ENCODE measurements at places on chromosomes 13 and 19.
A peak's percentile ranks its signal among the peaks of the same experiment; 100 is the strongest.

DNA sequence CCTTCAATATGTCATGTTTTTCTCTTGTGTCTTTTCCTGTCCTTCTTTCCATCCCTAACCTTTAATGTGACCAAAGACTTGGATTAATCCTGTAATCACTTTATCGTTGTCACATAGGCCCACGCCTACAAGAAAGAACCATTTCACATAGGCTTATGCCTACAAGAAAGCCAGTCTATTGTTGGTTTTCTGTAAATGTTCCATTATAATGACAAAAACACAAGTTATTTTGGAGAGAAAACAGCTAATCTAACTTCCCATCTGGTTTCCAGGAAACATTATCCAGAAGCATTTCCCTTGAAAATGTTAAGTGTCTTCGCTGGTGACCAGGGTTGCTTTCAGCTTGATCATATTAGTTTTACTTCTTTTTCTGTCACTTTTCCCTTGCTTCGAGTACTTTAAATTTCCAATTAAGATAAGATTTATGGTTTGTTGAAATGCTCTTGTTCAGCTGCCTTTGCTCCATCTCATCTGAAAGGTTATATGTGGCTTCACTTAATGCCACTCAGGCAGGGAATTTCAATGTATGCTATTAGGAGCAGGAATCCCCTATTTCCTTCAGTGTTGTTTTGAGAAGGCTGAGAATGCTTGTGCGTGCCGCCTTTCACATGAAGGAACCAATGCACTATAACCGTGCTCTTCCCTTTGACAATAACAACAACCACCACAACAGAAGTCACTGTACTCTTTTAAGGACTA, 708.2 kb downstream of the EFNB2 start:
- DNase-seq = no peak

GRCh38 chr19:41225238-41226052, 6.4 kb downstream of the AXL start:
- no peak for DNase-seq

DNA sequence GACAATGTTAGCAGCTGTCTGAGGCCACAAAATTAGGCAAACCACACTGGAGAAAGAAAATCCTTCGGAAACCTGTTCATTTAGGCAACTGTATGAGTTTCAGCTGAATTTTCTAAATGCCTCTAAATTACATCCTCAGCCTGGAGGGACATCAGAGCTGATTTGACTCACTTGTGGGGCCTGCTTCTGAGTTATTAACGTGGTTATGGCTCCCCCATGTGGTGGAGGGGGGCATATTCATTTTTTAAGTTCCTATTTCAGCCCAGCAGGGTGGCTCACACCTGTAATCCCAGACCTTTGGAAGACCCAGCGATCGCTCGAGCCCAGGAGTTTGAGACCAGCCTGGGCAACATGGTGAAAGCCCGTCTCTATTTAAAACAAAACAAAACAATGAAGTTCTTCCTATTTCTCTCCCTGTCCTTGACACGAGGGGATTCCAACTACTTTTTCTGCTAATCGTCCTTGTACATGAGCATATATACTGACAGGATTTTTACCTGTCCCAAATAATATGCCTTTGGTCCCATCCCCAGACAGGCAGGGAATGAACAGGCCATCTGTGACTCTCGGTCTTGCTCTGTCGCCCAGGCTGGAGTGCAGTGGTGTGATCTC, 31.5 kb upstream of the HIF3A start:
- peak; percentile 61 for DNase-seq

DNA sequence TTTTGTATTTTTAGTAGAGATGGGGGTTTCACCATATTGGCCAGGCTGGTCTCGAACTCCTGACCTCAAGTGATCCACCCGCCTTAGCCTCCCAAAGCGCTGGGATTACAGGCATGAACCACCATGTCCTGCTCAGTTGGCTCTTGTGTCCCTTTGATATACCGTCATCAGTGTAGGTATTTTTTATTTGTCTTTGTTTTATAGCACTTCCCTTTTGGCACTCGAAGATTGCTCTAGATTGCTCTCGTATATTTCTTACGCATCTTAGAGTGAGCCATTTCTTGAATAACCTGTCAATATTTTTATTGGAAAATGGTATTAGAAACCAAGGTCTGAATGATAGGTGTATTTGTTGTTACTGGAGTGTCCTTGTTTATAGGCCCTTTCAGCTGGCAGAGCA, 9.4 kb downstream of the SETDB2 start:
- no peak for DNase-seq

DNA sequence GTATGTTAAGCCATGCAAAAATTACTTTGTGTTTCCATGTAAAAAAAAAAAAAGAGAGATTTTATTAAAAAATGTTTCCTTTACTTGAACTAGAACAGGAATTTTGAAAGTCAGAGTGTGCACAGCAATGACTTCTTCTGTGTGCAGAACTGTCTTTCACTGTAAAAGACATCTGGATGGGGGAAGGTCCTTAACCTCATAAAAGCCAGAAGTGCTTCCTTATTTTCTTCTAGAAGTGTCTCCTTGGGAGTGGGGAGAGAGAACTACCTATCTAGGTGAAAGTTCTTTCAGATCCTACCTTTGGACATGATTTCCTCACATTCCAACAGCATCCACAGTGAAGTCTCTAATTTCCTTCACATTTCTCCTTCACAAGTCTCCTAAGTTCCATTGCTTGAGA, 360.3 kb downstream of the FGF14 start:
- no peak for DNase-seq

DNA sequence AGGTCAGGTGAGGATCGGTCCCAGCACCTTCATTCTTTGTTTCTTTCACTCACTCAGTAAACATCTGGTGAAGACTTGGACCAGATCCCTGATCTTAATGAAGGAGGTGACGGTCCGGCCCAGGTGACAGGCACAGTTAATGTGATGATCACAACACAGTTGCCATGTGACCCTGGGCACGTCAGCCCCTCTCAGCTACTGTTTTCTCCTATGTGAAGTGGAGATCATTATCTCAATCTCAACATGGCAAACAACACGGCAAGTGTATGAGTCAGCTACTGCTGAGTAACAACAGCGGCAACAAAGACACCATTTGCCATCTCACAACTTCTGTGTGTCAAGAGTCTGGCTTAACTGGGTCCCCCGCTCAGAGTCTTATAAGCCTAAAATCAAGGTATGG, 74.6 kb downstream of the GNG7 start:
- DNase-seq = no peak

DNA sequence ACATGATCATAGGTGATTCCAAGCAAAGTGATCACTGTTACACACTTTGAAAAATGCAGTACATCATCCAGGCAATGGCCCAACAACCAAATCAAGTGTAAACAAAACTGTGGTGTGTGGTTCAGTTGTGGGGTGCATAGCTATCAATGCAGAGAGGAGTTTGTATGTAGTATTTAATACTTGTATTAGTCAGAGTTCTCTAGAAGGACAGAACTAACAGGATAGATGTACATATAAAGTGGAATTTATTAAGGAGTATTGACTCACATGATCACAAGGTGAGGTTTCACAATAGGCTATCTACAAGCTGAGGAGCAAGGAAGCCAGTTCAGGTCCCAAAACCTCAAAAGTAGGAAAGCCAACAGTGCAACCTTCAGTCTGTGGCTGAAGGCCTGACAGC, 249.3 kb upstream of the HTR2A start:
- no peak for DNase-seq

DNA sequence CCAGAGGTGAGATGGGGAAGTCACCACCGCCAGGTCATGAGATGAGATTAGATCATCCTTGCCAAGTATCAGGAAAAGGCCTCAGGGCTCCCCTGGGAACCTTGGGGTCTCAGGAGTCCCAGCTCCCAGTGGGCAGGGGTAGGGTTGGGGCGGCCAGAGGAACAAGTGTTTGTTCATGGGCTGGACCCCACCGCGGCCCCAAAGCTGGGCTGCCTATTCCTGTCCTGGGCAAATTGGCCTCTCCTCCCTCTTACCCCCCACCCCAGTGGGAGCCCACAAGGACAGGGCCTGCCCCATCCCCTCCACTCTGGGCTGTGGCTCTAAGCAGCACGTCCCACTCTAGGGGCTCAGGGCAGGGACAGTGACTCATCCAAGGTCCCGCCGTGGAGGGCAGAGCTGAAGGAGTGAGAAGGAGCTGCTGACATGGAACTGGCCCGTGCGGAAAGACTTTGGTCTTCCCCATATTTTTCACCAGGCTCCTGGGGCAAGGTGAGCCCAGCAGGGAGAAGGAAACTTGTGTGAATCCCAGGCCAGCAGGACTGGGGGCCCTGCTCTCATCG, 4.0 kb upstream of the HCN2 start:
- no peak for DNase-seq

DNA sequence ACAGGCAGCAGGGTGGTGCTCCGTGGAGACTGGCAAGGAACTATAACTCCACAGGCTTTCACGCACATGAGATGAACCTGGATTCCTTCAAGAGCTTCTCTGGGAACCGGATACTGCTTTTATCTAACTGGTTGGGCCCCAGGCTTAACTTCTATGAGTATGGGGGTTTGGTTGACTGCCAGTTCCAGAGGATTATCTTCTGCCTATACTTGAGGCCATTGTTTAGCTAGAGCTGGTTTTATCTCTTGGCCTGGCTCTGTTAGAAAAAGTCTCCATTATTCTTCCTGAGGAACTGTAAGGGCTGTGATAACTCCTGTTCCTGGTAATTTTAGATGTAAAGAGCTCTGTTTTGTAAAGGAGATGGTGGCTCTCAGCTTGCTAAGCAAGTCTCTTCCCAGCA, 40.9 kb downstream of the ZNF846 start:
- no peak for DNase-seq

DNA sequence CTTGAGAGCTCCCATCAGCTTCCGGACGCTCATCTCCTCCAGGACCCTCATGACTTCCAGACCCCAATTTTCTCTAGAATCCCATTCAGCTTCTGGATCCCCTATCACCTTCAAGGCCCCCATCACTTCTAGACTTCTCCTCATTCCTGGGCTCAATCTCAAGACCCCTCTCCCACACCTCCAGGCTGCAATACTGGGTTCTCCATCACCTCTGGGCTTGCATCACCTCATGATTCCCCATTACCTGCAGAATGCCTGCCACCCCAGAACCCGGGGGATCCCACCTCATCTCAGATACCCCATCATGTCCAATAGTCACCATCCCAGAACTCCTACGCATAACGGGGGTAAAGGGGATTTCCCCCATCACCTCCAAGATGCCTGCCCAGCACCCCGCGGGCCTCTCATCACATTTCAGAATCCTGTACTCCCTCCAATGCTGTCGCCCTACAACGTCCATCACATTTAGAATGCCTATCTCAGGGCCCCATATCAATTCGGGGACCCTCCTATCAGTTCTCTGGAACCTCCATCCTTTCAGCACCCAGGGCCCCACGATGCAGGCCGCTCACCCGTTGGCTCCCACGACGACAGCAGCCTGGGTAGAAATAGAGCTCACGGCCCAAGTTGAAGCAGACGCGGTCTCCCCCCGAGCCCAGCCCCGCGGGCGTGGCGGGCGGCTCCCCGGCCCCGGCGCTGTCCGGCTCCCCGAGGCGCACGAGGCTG, 738 bp downstream of the DMWD start:
- no peak for DNase-seq

DNA sequence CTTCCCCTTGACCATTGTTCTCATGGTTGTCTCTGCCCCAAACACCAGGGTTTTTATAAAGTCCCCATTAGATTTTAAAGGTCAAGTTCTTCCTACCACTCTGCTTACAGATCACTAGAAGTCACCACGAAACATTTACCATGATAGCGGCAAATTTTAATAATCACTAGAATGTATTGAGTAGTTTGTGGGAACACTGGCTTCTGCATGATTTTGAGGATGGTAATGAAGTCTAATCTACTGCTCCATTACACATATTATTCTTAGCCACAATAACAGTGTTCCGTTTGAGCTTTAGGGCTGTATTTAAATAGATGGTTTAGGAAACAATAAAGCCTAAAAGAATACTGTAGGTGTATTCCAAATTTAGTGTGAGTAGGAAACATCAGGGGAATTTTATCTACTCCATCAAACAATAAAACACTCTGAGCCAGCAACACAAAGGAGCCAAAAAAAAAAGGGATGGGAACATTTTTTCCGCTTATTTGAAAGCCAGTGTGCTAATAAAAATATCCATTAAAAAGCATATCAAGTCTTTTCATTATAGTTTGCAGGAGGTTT, 49.7 kb downstream of the KLF12 start:
- DNase-seq = no peak

GRCh38 chr19:11261431-11261970, 823 bp downstream of the DOCK6 start:
- DNase-seq = no peak

DNA sequence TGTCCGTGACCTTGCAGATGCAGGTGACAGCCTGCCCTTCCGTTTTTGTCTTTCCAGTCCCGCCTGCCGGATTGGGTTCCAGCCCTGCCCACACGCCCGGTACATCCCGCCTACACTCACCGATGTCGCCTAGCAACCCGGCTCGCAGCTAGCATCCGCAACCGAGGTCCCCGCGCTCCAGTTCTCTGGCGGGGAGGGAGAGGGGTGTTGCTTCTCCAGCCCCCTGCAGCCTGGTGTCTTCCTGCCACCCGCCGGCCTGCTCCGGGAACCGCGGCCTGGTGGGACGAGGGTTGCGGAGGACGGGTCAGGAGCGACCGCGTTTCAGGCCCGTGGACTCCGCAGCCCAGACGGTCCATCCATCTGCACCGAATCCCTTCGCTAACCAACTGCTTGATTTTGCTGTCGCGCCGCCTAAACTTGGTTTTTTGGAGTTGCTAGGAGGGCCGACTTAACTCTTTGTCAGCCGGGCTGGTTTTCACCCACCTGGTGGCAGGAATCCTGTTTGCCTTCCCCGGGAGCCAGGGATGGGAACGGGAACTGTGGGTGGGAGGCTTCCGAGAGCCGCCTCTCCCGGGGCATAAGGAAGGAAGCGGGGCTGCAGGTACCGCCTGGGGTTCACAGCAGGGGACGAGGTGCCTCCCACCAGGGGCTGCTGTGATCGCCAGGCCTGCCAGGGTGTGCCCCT, 15.4 kb upstream of the MATK start:
- DNase-seq = peak; percentile 58

GRCh38 chr19:16436780-16437332, 34.9 kb downstream of the EPS15L1 start:
- DNase-seq = no peak

GRCh38 chr13:71787414-71787813, 79.6 kb downstream of the DACH1 start:
- DNase-seq = no peak

DNA sequence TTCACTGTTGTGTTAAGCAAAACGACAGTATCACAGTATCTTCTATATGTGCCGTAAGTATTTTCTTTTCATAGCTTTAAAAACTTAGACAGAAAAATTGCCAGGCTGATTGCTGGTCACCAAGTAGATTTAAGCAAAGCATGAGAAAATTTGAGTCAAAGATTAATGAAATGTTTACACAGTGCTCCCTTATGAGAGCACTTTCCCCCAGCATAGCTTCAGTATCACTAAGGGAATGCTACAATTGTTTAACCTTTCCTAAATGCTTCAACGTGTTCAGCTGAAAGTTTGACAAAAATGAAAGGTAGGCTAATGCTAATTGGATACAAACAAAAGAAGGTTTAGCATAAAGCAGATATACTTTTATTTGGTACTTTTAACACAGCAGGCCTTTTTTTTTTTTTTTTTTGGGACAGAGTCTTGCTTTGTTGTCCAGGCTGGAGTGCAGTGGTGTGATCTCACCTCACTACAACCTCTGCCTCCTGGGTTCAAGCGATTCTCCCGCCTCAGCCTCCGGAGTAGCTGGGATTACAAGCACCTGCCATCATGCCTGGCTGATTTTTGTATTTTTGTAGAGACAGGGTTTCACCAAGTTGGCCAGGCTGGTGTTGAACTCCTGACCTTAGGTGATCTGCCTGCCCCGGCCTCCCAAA, 23.4 kb downstream of the PCCA start:
- DNase-seq = no peak
